Calu3 (cell line): ENCODE measurements at places on chromosomes 4 and X.

- no peak for DNase-seq
Measured at GRCh38 chr4:161444626-161445025, 719.2 kb downstream of the FSTL5 start.

- DNase-seq: peak; percentile 4
Measured at GRCh38 chr4:26321373-26322221, 783 bp downstream of the RBPJ start.

- DNase-seq: no peak
Measured at GRCh38 chr4:154367659-154368058, 123.9 kb downstream of the DCHS2 start.

GRCh38 chr4:176999935-177000543 lies 207.3 kb upstream of the VEGFC start:
- DNase-seq: peak; percentile 49

DNA sequence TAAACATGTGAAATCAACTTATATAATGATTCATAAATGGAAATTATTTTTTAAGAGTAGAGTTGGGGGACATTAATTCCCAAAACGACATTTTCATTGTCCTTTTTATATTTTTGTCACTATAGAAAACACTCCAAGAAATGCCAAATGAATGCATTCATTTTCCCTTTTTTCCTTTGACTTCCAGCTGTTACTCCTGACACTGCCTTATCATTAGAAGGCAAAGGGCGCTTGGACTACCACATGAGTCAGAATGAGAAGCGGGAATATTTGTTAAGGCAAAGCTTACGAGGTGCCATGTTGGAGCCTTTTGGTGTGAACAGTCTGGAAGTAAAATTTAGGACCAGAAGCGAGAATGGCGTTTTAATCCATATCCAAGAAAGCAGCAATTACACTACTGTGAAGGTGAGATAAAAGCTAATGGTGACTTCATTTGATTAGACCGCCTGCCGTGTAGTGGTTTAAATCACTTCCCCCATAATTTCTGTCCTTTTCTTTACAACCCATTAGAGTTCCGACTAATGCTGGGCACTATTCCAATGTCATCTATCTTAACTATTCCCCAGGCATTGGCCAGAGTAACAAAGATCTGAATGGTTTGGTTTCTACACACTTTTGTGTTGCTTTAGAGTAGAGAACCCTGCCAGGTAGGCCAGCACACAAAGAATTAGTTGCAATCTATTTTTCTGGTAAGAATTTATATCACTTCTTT lies 166.7 kb downstream of the FAT4 start:
- DNase-seq: no peak

DNA sequence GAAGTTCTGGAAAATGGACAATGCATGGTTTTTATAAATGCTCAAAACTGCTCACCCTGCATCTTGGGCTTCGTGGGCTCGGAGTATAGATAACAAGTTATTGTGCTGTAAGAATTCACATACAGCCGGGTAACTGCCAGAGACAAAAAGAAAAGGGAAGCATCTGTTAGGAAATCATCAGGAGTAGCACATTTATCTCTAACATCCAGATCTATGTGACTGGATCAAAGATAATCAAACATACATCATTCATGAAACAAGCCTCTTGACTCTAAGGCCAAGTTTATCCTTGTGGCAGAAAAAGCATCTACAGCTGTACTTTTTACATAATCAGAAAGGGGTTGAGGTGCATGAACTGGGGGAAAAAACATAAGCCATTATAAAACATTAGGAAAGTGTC lies 264.2 kb downstream of the PPP3CA start:
- no peak for DNase-seq

- no peak for DNase-seq
Measured at GRCh38 chr4:177066746-177067145, 242.9 kb upstream of the NEIL3 start.
